CD4-positive, alpha-beta T cell treated with Interleukin-6 for 4 hours (primary cell): ENCODE measurements at places on chromosomes 12 and 14.

- no peak for DNase-seq
Observed at GRCh38 chr12:71125949-71126348, 31.9 kb downstream of the TSPAN8 start.

GRCh38 chr12:118611295-118611694 is 234.9 kb downstream of the SUDS3 start:
- no peak for DNase-seq

DNA sequence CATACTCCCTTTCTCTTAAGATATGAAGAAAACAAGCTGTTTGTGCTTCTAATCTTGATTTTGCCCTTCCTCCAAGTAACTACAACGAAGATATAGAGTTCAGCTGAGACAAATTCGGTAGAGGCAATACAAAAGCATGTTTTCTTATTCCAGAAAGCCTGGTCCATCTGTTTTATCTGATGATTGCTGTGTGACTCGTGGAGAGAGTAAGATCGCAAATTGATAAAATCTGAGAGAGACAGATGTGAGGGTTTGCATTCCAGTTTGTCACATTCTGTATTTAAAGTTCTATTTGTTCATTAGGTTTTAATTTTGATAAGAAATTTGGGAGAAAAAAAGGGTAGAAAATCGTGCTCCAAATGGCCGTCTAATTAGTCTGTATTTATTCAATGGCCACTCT is 192.1 kb downstream of the CPNE8 start:
- no peak for DNase-seq

DNA sequence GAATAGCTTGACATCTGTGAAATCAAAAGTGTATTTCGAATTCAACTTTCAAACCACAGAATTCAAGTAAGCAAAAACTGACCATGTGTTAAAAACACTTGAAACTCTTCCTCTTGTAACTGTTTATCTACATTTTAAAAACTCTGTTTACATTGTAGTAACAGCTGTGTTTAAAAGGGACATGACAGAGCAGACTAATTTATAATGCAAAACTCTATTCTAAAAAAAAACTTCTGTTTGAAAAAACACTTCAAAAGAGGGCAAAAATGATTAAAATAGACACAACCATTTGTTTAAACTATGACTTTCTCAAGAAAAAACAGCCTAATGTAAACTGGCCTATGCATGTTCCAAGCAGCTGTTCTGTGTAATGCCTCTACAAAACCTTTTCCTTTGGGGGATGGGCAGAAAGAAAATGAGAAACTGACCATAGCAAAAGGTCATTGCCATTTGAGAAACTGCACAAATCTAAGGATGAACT is 149.1 kb upstream of the HMGA2 start:
- no peak for DNase-seq

DNA sequence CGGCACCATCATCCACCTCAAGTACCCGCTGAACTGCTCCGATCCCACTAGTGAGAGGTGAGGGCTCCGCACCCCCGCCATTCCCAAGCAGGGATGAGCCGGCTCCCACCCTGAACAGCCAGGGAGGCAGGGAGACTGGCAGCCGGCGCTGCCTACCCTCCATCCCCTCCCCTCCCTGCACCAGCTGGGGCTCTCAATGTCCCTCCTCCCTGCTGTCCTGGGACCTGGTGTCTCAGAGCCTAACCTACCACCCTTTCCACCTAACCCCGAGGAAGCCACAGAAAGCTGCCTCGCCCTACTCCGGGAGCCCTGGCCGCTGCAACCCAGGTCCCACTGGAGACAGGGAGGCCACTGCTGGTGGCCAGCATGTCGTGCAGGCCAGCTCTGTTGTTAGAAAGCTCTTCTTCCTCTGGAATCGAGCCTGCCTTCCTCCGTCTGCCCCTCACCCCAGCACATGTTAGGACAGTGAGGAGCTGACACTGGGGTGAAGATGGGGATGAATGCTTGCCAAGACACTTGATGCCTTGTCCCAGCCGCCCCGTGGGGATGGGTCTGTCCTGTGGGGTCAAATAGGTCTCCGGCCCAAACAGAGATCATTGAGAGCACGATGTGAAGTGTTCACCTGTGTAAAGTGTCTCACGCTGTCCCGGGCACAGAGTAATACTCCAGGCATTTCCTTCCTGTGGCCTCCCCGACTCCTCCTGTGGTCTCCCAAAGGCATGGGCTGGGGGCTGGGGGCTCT is 1.1 kb downstream of the PTPN6 start:
- peak; percentile 33 for DNase-seq
